AG10803 (cell line): ENCODE measurements at places on chromosomes 16 and 17.

- peak; percentile 4 for DNase-seq
Measured at GRCh38 chr17:57783338-57783742, 38.2 kb upstream of the CCDC182 start.

DNA sequence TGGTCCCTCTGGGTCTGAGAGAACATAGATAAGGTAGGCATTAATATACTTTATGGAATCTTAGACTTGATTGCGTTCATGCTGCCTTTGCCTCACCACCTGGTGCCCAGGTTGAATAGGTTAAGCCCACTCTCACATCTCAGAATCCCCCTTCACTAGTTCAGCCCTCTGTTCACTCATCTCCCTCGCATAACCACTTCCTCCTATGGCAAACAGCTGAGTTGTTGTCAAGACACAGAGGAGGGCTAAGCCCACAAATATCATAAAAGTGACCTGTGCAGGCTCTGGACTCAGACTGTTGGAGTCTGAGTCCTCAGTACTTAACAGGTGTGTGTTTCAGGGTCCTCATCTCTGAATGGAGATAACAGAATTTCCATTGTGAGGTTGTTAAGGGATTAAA is 55.7 kb downstream of the GOSR1 start:
- no peak for DNase-seq

GRCh38 chr16:83970430-83970815 is 2.4 kb downstream of the NECAB2 start:
- no peak for DNase-seq

DNA sequence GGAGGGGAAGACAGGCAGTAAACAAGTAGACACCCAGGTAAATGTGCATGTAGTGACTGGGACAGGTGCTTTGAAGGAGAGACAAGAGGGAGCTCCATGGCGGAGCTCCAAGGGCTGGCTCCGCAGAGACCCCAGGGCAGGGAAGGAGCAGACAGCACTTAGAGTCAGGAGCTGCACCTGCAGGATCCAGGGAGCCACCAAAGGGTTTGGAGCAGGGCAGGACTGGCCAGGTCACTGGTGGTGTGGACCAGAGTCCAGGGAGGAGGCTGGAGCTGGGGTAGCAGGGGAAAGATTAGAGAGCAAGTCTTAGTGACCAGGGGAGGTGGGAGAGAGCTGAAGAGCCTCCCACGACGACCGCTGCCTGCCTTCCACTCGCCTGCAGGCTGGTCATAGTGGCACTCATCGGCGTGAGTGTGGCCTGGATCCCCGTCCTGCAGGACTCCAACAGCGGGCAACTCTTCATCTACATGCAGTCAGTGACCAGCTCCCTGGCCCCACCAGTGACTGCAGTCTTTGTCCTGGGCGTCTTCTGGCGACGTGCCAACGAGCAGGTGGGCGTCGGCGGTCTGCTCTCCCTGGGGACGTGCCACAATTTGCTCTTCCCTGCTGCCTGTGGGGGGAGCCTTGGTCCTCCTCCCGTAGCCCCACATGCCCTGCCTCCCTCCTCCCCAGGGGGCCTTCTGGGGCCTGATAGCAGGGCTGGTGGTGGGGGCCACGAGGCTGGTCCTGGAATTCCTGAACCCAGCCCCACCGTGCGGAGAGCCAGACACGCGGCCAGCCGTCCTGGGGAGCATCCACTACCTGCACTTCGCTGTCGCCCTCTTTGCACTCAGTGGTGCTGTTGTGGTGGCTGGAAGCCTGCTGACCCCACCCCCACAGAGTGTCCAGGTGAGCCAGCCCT is 14.7 kb upstream of the FAM83G start:
- no peak for DNase-seq

- DNase-seq, result no peak
Measured at GRCh38 chr16:46850619-46851555, 19.9 kb upstream of the C16orf87 start.

DNA sequence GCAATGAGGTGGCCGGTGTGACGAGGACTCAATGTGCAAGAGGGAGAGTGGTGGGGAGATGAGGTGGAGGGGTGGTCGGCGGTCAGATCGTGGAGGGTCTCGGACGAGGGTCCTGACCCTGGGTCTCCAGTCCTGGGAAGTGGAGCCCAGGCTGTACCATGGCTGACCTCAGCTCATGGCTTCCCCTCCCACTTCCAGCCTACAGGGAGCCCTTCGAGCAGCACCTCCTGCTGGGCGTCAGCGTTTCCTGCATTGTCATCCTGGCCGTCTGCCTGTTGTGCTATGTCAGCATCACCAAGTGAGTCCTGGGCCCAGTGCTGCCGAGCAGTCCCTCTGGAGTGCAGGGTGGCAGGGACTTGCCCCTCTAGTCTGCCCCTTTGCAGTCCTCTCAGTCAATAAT is 41.8 kb downstream of the IL4R start:
- DNase-seq, result peak; percentile 37

DNA sequence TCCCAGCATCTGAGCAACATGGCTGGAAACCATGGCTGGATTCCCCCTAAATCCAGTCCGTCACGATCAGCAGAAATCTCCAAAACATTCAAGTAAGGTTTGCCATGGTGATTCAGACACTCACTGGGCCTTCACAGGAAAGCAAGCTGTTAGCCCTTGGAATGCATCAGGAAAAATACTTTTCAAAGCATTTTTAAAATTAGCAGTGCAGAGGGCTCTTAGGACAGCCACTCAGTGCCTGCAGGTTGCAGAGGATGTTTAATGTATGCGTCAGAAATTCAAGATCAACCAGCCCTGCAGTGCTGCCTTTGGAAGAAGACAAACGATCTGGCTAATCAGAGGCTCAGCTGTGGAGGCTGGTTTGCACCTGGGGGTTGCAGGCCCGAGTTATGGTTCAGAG is 50.3 kb downstream of the FOXL1 start:
- DNase-seq, result no peak

GRCh38 chr16:25052530-25052929 is 37.4 kb upstream of the ARHGAP17 start:
- no peak for DNase-seq

GRCh38 chr17:65684631-65685030 is 123.2 kb upstream of the AXIN2 start:
- DNase-seq, result peak; percentile 43

DNA sequence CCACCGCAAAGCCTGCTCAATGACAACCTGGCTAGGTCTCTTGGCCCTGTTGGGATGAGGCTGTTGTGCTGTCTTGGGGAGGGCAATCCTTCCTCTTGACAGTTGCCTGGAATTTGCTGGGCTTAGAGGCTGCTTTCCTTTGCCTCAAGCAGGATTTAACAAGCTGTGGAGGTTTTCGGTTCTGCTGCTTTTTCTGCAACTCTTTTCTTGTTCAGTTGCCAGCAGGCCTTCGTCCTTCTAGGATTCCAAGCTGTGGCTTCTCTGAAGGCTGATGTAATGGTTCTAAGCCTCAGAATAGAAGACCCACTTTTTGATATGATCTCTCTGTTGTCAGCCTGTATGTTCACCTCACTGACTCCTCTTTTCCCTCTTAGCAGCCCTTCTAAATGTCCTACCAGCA is 149.5 kb upstream of the HS3ST4 start:
- no peak for DNase-seq

DNA sequence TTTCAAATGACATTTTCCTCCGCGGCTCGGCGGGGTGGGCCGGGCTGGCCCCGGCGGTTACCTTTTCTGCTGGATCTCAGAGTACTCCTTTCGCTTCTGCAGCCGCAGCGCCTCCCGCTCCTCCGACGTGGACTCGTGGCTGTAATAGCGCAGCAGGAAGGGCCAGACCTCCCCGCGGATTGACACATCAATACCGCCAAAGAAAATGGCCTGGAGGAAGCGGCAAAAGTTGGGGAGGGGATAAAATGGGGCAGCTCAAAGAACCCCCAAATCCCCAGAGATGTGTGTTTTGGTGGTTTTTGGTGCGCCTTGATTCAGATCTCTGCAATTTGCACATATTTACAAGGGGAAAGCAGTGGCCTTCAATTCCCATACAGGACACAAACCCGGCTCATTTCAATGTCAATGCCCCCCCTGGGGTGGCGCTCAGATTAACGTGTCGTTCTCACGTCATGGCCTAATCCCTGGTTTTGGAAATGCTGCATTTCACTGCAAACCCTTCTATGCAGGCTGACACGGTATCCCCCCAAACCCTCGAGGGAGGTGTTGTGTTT is 85.9 kb downstream of the TBC1D16 start:
- DNase-seq, result no peak

- peak; percentile 81 for DNase-seq
Measured at GRCh38 chr17:78013683-78014467, 55.4 kb downstream of the TNRC6C start.

- no peak for DNase-seq
Measured at GRCh38 chr16:15639061-15639568, 3.8 kb downstream of the MARF1 start.

DNA sequence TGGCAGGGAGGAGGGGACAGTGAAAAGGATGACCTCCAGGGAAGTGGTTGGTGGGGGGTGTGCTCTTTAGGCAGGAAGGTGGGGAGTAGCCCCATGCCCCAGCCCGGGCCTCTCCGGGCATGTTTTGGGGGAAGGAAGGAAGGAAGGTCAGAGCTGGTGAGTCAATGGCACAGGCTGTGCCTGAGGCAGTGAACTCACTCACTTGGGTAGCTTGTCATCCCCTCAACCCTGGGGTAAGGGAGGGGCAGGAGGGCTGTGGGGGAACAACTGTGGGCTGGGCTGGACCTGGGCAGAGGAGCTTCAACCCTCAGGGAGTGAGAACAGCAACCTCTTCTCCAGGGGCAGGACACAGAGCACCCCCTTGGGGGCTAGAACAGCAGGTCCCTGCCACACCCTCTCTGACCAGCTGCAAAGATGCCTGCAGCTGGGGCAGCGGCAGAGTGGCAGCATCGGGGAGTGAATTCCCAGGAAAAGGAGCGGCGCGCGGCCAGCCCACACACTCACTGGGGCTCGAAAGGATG is 6.3 kb downstream of the CSF3 start:
- peak; percentile 67 for DNase-seq

- DNase-seq, result no peak
Measured at GRCh38 chr16:66001432-66001831, 365.1 kb upstream of the CDH5 start.

- DNase-seq, result no peak
Measured at GRCh38 chr17:77708049-77708448, 250.5 kb upstream of the TNRC6C start.
